ENCODE measurements at places on chromosomes 12 and 14.

- no peak for DNase-seq
Measured at GRCh38 chr14:81001447-81001846, 46.0 kb downstream of the TSHR start.

DNA sequence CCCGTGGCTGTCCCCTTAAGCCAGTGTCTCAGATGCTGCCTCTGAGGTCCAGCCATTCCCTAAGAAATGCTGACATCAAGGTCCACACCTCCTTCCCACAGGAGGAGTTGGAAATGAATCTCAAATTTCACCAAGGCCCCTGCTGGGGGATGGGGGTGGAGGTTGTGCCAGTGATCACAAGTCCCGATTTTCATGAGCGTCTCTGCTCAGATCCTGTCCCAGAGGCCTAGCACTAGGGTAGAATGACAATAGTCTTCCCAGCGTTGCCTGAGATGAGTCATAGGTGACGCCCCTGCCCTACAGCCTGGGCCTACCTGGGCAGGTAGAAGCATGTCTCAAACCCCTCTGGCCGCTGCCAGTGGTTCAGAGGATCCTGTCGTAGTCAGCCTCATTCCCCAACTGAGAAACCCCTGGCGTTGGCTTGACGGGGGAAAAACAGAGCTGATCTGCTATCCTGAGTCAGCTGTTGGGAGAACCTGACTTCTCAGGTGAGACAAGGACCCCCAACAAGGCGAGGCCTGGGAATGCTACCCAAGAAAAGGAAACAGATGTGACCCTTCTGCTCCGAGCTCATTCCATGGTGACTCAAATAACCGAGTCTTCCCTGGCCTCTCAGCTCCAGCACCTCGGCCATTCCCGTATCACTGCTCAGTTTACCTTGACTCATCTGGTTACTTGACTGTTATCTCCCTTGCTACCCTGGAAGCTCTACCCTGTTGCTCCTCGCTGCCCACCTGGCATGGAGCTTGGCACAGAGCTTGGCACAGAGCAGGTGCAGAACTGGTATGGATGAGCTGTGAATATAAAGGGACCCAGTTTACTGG, 21.8 kb upstream of the SPPL3 start:
- DNase-seq = no peak

DNA sequence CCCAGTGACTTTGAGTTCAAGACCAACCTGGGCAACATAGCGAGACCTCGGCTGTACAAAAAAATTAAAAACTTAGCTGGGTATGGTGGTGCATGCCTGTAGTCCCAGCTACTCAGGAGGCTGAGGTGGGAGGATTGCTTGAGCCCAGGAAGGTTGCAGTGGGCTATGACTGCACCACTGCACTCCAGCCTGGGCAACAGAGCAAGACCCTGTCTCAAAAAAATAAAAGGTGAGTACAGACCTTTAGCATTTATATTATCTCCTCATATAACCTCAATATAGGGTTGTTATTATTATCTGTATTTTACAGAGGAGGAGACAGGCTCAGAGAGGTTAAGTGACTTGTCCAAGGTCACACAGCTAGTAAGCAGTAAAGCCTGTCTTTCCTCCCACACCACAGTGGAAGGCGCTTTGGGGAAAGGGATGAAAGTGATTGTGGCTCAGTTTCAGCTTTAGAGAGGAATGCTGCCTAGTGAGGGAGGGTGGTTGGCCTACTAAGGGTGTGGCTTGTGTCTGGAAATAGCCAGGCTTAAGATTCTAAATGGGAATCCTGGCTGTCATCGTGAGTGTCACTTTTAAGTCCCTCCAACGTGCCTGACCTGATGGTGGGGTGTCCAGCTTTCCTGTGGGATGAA, 7.2 kb downstream of the TPCN1 start:
- DNase-seq = no peak

- no peak for DNase-seq
Measured at GRCh38 chr12:131770120-131770519, 58.1 kb upstream of the MMP17 start.

Data from right lobe of liver (tissue), 6 donors.